ENCODE measurements at places on chromosomes 1 and 21.
A peak's percentile ranks its signal among the peaks of the same experiment; 100 is the strongest.

DNA sequence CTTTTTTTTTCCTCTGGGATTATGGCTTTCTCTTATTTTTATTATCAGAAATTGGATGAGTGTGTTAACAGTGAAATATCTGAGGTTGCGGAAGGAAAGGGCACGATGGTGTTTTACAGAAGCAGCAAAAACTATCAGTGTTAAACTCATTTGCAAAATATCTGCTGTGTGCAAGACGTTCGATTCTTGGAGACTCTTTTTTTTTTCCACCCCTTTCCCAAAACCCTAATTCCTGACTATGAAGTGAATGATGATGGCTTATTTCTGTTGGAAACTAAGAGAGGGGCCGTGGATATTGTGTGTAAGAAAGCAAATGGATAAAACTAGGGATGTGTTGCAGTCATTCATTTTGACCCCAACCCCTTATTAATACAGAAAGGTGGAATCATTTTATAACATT is 677 bp downstream of the NCAM2 start:
- DNase-seq, result no peak

DNA sequence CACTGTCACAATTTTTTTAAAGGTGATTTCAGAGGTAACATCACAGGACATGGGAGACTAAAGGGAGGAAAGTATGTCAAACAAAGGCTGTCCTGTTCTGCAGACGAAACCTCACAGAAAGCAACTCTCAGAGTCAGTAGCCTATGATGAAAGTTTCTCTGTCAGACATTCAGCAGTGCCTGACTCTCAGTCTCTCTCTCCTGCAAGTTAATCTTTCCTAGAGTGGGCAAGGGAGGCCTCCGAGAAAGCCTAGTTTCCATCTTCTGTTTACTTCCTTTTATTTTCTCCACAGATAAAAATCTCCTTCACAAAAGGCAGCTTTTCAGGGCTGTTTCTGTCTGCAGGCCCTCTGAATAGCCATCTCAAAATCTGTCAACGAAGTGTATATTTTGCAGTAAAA is 24.9 kb upstream of the FMO2 start:
- no peak for DNase-seq

DNA sequence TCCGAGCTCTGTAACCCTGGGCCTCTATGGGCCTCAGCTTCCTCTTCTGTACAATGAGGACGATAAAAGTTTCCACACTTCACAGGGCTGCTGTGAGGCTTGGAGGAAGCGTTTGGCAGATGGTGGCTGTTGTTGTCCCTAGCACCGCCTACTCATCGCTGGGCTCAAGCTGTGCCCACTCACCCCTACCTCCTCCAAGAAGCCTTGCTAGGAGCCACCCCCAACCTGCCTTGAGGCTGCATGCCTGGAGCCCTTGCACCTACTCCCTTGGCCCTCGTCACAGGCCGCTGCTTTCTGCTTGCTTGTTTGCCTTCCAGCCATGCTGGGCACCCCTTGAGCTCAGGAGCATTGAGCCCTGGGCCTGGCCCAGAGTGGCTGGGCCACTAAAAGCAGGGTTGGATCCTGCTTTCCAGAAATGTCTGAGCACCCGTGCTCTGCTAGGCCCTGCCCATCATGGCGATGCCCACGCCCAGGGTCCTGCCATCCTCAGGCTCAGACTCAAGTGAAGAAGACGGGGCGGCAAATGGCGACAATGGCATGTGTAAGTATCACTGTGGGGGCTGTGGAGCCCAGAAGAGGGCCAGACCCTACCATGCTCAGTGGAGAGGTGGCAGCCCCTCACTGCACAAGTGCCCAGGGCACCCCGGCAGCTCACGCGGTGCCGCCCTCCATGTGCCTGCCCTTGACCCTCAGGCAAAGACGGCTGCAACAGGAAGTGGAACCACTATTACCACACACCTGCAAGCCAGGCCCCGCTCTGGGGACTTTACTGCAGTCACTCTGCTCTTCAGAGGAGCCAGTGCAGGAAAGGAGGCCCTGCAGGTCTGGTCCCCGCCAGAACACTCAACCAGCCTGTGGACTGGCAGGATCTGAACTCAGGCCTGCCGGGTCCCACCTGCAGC is 9.5 kb downstream of the SH3BGRL3 start:
- DNase-seq, result no peak

- peak; percentile 32 for DNase-seq
These were observed 43.4 kb upstream of the RHOU start for GRCh38 chr1:228691926-228692325.

- no peak for DNase-seq
These were observed 3.3 kb upstream of the RPS6KA1 start for GRCh38 chr1:26526287-26526686.

DNA sequence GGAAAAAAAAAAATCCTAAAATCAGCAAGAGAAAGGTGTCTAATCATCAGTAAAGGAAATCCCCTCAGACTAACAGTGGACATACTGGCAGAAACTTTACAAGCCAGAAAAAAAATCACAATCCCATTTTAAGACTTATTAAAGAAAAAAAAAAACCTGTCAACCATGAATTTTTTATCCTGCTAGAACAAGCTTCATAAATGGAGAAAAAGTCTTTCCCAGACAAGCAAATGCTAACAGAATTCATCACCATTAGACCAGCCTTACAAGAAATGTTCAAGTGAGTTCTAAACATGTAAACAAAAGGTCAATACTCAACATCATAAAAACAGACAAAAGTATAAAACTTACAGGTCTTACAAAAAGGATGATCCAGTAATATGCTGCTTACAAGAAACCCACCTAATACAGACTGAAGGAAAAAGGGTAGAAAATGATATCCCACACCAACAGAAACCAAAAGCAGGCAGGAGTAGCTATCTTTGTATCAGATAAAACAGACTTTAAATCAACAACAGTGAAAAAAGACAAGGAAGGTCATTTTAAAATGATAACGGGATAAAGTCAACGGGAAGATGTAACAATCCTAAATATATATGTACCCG is 129.6 kb downstream of the EVI5 start:
- no peak for DNase-seq

GRCh38 chr1:152130186-152130585 is 14.9 kb upstream of the TCHH start:
- DNase-seq, result no peak

- no peak for DNase-seq
These were observed 79.8 kb downstream of the PIGK start for GRCh38 chr1:77139389-77139788.

DNA sequence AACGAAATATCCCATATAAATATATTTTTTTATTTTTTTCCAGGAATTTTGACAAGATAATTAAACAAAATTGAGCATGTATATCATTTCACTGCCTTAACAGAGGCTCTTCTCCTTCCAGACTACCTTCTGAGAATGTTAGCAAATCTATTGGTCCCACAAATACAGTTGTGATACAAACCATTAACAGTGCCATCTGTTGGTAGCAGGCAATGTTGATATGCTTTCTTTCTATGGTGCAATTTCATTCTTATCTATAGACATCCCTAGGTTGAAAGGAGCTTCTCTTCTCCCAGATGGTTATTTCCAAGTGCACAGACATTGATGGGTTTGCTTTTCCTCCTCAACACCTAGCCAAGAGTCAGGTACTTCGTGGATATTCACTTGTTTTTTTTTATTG is 303.6 kb downstream of the USH2A start:
- peak; percentile 33 for DNase-seq

GRCh38 chr1:26983863-26984262 is 9.6 kb upstream of the TRNP1 start:
- no peak for DNase-seq

GRCh38 chr1:231927431-231927830 is 300.8 kb downstream of the DISC1 start:
- no peak for DNase-seq

- no peak for DNase-seq
These were observed 120.8 kb downstream of the APP start for GRCh38 chr21:26049803-26050202.

GRCh38 chr1:230681599-230681998 is 32.3 kb downstream of the AGT start:
- peak; percentile 44 for DNase-seq

GRCh38 chr1:170064821-170065220 is 9.7 kb downstream of the KIFAP3 start:
- DNase-seq, result no peak

DNA sequence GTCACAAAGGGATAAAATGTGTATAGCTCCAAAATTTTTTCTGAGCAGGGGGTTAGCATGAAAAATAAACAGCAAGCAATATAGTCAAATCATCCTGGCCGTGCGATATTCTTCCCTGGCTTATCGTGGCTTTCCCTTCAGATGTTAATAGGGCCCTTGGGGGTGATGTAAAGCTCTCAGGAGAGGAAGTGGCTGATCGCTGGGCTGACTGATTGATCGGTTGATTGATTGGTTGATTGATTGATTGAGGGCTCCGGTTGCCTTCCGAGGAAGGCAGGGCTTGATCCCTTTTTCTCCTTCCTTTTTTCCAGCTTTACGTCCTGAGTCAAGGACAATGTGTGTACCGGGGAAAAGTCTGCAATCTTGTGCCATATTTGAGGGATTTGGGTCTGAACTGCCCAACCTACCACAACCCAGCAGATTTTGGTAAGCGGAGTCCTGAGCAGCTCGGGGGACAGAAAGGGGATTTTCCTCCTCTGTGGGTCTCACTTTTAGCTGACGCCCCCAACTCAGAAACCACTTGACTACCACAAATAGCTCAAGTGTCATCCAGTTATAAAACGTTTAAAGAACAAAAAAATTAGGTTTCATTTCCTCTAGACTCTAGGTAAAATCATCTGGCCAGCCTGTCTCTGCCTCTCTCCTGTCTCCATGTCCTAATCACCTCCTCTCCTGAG is 29.5 kb downstream of the TFF3 start:
- DNase-seq, result no peak

GRCh38 chr1:39711966-39712340 is 20.7 kb upstream of the HPCAL4 start:
- DNase-seq, result no peak

- no peak for DNase-seq
These were observed 35.8 kb downstream of the CDC42 start for GRCh38 chr1:22088331-22088730.

DNA sequence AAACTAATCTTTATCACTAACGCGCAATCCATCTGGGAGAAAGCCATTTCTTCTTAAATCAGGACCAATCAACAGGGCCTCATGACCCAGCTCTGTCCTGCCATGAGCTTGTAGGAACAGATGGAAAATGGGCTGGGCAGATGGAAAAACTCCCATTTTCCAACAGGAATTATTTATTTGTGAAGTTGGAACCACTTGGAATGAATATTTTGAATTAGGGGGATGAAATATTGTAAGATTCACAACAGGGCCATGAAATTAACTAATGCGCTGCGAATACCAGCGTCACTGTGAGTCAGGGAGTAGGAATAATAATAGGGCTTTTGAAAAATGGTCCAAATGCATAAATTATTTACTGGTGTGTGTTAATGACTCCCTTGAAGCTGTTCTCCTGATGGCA is 53.1 kb upstream of the CYP2J2 start:
- no peak for DNase-seq

- DNase-seq, result no peak
These were observed 2.4 kb downstream of the CFH start for GRCh38 chr1:196654271-196654670.

- DNase-seq, result peak; percentile 91
These were observed 37.9 kb upstream of the BTG2 start for GRCh38 chr1:203267347-203267846.

GRCh38 chr1:185574139-185574875 is 159.9 kb upstream of the HMCN1 start:
- DNase-seq, result no peak

GRCh38 chr1:177487481-177487880 is 316.7 kb downstream of the BRINP2 start:
- no peak for DNase-seq

- DNase-seq, result no peak
These were observed 12.6 kb upstream of the TNFRSF14 start for GRCh38 chr1:2543543-2544092.

- DNase-seq, result no peak
These were observed 15.5 kb downstream of the AGRN start for GRCh38 chr1:1035291-1035943.

- DNase-seq, result no peak
These were observed 15.3 kb downstream of the NAV1 start for GRCh38 chr1:201554190-201554600.

DNA sequence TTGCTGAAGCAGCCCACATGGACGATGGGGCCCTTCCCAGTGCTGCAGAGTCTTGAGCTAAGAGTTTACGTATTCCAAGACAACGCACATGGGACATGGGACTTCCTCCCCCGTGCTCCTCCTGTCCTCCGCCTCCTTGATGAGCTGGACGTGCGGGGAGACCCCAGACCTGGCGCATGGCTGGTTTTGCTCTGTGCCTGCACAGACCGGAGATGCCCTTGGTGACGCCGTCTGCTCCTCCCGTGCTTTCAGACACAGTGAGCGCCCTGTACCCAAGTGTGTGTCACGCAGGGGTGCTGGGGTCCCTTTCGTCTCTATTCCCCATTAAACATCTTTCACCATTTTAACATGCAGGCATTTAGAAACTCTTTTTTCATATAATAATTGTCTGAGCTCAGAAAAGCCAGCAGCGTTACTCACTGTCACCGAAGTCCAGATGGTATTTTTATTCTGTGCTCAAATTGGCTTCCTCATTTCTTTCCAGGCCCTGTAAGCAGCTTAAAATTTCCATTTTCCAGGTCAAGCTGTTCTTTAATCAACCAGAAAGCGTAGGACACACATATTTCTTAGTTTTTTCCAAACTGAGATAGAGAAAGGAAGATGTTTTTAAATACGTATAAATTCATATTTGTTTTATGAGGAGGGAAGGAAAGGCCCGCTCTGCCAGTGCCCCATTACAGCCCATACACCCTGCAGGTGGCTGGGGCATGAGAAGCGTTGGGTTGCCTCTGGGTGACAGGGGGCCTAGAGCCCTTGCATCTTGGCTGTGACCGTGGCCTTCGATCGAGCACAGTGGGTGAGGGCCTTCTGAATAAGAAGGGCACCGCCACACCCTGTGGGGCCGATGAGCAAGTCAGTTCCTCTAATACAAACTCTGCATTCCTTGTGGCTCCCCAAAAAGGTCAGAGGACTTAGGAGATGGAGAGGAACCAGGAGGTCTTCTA is 17.9 kb upstream of the ZBTB21 start:
- no peak for DNase-seq

DNA sequence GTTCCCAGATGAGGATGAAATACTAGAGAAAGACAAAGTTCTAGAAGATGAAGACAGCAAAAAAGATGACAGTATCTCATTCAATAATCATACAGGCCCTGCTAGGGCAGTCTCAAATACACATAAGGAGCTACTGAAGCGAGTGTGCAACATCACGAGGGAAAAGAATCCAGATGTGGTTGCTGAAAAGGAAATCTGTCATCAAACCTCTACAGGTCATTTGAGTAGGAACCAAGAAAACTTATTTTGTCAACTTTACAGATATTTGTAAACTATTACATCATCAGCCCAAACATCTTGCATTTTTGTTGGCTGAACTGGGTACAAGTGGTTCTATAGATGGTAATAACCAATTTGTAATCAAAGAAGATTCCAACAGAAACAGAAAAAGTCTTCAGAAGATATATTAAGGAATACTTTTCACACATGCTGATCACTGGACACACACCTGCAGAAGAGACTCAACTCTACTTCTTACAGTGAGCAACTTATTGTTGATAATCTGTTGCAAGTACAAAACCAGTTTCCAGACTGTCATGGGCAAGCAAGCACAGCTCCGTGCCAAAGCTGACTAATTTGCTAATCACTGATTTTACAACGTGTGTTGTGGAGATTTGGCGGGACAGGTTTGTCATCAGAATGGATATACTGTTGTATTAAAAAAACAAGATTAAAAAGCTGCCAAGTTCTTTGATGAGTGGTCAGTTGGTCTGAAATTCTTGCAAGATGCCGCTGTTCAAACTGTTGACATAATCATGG is 42.1 kb downstream of the TRIM33 start:
- no peak for DNase-seq

GRCh38 chr1:101310506-101310905 is 73.7 kb downstream of the S1PR1 start:
- DNase-seq, result no peak

GRCh38 chr1:200628223-200628881 is 7.8 kb upstream of the KIF14 start:
- DNase-seq, result no peak
